ENCODE measurements at places on chromosomes 6 and 20. TPM values are rescaled to one million over a fixed set of nuclear protein-coding genes. Genes with fewer than 3 reads are reported as not detected.

DNA sequence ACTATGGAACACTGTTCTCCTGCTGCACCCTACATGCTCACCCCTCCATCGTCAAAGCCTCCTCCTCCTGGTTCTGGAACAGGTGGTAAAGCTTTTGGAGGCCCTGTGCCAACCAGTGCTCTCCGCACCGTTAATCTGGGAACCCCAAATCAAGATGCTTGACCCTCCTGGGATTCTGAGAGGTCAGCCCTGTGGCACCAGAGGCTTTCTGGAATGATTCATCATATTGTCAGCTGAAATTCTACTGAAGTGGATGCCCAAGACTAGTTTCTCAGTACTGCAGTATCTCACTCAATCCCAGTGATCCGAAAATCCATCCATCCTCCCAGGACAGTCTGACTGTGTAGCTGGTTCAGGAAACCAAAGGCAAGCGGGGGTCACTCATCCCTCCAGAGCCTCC lies 92.7 kb downstream of the TRERF1 start:
- DNase-seq = no peak
- H3K27ac ChIP-seq = no peak overlapping the region
- H3K4me3 ChIP-seq = no peak overlapping the region

The ADGRB3 gene
- 0.34 TPM for total RNA-seq

DNA sequence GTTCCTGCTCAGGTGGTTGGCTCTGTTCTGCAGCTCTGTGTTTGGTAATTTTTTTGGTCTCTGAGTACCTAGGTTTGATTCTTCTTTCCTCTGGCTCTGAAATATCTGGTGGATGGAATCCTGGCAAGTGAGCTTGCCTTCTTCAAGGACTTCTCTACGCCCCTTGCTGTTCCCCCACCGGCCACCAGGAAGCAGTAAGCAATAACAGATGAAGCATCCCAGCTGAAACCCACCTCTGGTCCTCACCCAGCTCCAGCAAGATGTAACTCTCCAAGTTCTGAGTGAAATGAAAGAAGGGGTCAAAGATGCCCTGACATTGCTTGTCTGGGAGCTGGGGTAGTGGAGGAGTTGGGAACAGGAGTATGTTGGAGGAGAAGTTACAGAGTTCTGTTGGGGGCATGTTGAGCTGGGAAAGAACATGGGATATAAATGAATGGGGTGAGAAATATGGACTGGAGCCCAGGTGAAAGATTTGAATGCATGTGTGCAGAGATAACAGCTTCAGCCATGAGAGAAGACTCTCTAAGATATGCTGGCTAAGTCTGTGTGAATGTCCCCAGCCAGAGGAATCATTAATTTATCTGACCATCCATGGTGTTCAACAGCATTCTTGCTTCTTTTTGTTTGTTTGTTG lies 51.3 kb upstream of the GLP1R start:
- H3K27me3 ChIP-seq = no peaks in the 10 kb centered on the region
- H3K36me3 ChIP-seq = no peaks in the 10 kb centered on the region
- DNase-seq = peak; percentile 32
- no peak overlapping the region for H3K4me3 ChIP-seq
- H3K4me1 ChIP-seq = peaks cover 6% of the 10 kb centered on the region

The SIRPD gene
- total RNA-seq = not detected

- DNase-seq = no peak
- H3K27me3 ChIP-seq = no peaks in the 10 kb centered on the region
- H3K4me3 ChIP-seq = no peak overlapping the region
- H3K36me3 ChIP-seq = no peaks in the 10 kb centered on the region
- no peaks in the 10 kb centered on the region for H3K4me1 ChIP-seq
These were observed 178.7 kb downstream of the GJA10 start for GRCh38 chr6:90072935-90073464.

The TFAP2A gene
- total RNA-seq = 0.43 TPM

DNA sequence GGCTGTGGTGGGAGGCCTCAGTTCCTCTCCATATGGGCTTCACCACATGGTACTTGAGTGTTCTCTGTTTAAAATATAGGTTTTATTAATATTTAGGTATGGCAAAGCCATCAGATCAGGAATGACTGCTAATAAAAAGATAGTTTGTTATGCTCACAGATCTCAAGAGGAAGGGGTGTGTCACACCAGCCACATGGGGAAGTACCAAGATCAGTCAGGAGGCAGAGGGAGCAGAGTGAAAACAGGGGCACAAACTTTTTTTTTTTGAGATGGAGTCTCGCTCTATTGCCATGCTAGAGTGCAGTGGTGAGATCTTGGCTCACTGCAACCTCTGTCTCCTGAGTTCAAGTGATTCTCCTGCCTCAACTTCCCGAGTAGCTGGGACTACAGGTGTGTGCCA lies 92.1 kb upstream of the GCM1 start:
- no peak overlapping the region for H3K27ac ChIP-seq
- H3K4me3 ChIP-seq = no peak overlapping the region
- no peaks in the 10 kb centered on the region for H3K4me1 ChIP-seq

GRCh38 chr6:166786704-166787293 lies 159.7 kb upstream of the RPS6KA2 start:
- no peaks in the 10 kb centered on the region for H3K4me1 ChIP-seq
- H3K27me3 ChIP-seq = no peaks in the 10 kb centered on the region
- no peaks in the 10 kb centered on the region for H3K36me3 ChIP-seq
- H3K27ac ChIP-seq = no peak overlapping the region
- no peak overlapping the region for H3K4me3 ChIP-seq
- no peak for DNase-seq

DNA sequence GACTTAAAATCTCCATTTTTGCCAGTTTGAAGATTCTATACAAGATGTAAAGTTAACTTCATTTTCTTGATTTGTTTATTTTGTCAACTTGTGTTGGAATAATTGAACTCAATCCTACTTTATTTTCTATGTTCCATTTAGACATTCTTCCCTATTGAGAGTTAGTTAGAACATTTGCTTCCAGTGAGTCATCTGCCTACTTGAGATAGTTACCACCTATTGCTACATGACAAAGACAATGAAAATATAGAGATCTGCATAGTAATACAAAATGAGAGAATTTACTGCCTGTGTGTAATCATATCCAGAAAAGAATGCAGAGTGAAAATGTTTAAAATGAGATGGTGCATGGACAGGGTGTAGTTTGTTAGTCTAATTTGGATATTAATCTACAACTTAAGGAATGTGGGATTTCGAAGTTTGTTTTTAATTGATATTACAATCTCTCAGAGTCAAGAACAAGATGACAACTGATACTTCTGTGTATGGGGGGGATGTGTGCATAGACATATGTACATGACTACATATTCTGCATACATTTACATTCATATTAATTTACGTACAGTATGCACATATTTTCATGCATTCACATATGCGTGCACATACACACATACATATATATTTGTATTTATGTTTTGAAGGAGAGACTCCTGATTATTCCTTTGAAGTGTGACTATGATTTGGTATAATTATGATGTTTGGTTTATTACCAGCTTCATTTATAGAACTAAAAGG lies 420.1 kb downstream of the NKAIN2 start:
- no peak for DNase-seq
- no peak overlapping the region for H3K4me3 ChIP-seq
- no peaks in the 10 kb centered on the region for H3K27me3 ChIP-seq
- H3K27ac ChIP-seq = no peak overlapping the region
- H3K36me3 ChIP-seq = no peaks in the 10 kb centered on the region

DNA sequence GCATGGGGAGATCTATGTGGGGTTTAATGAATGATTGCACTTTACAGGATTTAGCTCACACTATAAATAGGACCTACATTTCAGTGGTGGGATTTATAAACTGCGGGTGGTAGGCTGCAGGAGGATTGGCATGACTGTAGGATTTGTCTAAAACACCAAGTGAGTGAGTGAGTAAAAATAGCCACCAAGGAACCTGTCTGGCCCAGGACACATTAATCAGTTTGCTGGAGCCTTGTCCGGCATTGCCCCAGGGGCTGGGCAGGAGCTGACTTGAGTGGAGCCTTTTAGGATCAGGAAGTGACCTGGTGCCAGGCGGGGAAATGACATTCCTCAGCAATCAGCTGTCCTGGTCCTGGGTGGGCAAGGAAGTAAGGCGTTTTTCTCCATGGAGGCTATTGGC lies 278.7 kb upstream of the PRND start:
- H3K4me3 ChIP-seq = no peak overlapping the region
- H3K27me3 ChIP-seq = no peaks in the 10 kb centered on the region
- H3K36me3 ChIP-seq = no peaks in the 10 kb centered on the region
- DNase-seq = no peak
- no peaks in the 10 kb centered on the region for H3K4me1 ChIP-seq

GRCh38 chr6:2307799-2308198 lies 62.4 kb upstream of the GMDS start:
- DNase-seq = no peak
- no peak overlapping the region for H3K27ac ChIP-seq
- H3K27me3 ChIP-seq = no peaks in the 10 kb centered on the region
- no peak overlapping the region for H3K4me3 ChIP-seq
- no peaks in the 10 kb centered on the region for H3K4me1 ChIP-seq

The LAMP5 gene
- 0.35 TPM for total RNA-seq

DNA sequence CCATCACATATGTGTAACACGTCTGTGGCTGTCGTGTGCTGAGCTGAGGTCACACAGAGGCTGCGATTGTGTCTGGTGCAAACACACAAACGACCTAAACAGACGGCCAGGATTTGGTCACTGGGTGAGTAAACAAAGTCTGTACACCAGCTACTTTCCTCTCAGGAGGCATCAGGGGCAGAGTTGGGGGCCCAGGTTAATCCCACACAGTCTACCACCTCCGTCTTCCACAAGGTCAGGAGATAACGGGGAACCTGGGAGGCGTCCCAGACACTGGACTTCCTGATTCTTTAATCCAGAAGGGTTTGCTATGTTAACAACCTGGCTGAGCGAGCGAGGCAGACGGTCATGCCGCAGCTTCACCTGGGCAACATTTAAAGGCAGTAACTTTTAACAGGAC lies 1.5 kb downstream of the DACT2 start:
- no peaks in the 10 kb centered on the region for H3K4me1 ChIP-seq
- peak overlapping the region; percentile 58 for H3K4me3 ChIP-seq
- no peaks in the 10 kb centered on the region for H3K27me3 ChIP-seq
- no peak overlapping the region for H3K27ac ChIP-seq
- no peak for DNase-seq

GRCh38 chr6:157091856-157092460 lies 231.4 kb downstream of the TMEM242 start:
- H3K36me3 ChIP-seq = no peaks in the 10 kb centered on the region
- H3K27me3 ChIP-seq = no peaks in the 10 kb centered on the region
- no peak for DNase-seq
- no peak overlapping the region for H3K4me3 ChIP-seq
- H3K27ac ChIP-seq = no peak overlapping the region

DNA sequence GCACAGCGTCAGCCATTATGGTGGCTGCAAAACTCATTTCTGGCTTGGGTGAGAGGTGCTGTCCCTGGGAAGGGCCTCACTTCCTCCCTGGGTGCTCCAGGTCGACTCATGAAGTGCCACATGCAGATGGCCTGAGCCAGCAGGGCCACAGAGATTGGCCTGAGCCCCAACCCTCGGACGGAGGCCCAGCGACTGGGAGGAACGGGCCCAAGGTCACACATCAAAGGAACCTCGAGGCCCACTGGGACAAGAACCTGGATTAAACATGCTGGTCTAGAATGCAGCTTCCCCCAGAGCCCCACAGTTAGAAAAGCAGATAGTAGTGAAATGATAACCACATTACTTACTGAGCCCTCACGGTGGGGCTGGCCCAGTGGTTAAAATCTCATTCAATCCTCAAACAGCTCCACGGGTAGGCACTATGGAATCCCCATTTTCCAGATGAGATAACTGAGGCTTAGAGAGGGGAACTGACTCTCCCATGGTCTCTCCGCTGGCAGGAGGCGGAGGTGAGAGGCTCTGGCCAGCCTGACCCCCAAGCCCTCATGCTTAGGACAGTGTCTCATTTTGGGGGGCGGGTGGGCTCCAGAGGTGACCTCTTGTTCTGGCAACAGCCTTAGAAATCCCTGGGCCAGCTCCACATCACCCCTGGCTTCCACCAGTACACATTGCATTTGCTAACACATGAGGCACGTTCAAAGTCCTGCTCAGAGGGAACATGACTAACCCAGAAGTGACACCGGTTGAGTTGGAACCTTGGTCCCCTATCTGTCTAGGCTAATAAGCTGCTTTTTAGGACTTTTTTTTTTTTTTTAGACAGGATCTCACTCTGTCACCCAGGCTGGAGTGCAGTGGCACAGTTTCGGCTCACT lies 53.0 kb downstream of the SRC start:
- DNase-seq = peak; percentile 43
- H3K4me3 ChIP-seq = no peak overlapping the region
- H3K27me3 ChIP-seq = no peaks in the 10 kb centered on the region
- H3K27ac ChIP-seq = no peak overlapping the region
- no peaks in the 10 kb centered on the region for H3K4me1 ChIP-seq

The SLC2A4RG gene
- total RNA-seq = 31.6 TPM

- H3K27ac ChIP-seq = no peak overlapping the region
- H3K4me3 ChIP-seq = no peak overlapping the region
- H3K36me3 ChIP-seq = no peaks in the 10 kb centered on the region
- DNase-seq = no peak
- no peaks in the 10 kb centered on the region for H3K4me1 ChIP-seq
- H3K27me3 ChIP-seq = no peaks in the 10 kb centered on the region
These were observed 680.7 kb upstream of the SLC35B3 start for GRCh38 chr6:9116026-9116425.

DNA sequence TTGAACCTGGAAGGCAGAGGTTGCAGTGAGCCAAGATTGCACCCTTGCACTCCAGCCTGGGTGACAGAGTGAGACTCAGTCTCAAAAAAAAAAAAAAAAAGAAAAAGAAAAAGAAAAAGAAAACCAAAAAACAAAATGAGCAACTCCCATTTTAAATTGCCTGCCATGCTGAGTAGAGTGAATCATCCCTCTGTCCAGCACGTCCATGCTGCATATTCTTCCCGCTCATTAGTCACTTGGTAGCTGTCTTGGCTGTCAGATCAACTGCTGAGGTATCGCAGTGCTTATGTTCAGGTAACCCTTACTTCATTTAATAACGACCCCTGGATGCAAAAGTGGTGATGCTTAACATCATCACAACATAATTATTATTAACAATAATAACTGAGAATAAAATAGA lies 72.6 kb upstream of the RNF24 start:
- no peak overlapping the region for H3K27ac ChIP-seq
- H3K4me3 ChIP-seq = no peak overlapping the region

DNA sequence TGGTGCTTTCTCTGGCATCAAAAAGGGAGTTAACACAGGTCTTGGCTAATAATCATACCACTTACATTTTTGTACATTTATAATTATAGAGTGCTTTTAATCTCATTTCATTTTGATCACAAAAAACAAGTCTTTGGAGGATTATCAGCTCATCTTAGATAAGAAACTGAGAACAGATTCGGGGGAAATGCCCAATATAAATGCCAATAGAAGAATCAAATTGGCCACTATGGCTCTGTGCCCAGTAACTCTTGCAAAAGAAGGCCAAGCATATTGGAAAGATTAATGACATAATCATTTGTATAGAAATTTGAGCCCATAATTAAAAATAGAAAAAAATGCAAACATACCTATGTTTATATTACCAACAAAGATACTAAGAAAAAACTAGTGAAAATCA lies 42.5 kb downstream of the IPCEF1 start:
- no peak overlapping the region for H3K27ac ChIP-seq
- no peaks in the 10 kb centered on the region for H3K36me3 ChIP-seq
- H3K27me3 ChIP-seq = no peaks in the 10 kb centered on the region
- no peaks in the 10 kb centered on the region for H3K4me1 ChIP-seq

All from pancreas (tissue), 10 donors.